Fibroblast of skin of right quadriceps (primary cell): ENCODE measurements at places on chromosomes 2 and 18.

DNA sequence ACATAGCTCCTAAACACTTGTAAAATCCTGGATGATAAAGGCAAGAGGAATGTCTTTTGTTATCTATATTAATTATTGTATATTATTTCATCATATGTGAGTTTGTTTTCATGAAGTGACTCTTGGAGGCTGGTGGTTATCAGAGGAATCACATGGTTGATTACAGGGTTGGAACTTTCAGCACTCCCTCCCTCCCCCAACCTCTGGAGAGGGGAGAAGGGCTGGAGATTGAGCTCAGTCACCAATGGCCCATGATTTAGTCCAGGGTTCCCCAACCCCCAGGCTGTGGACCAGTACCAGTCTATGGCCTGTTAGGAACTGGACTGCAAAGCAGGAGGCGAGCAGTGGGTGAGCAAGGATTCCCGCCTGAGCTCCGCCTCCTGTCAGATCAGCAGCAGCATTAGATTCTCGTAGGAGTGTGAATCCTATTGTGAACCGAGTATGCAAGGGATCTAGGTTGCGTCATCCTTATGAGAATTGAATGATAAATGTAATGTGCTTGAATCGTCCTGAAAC lies 37.7 kb downstream of the FBXO48 start:
- no peak for DNase-seq

GRCh38 chr2:234701841-234702240 lies 205.0 kb upstream of the ARL4C start:
- DNase-seq: no peak

DNA sequence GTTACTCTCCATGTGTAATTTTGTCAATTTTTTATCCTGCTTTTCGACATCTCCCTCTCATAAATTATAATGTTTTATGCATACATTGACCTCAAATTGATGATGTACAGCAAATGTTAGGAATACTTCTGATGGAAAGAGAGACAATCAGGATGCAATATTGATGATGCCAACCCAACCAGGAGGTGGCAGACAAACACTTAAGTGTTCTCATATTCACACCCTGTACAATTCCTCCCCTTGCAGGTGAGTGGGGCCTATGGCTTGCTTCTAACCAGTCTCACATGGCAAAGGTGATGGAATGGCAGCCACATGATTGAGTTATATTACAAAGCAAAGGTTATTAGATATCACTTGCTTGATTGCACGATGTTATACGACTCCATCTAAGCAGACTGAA lies 594.3 kb upstream of the REG3G start:
- no peak for DNase-seq

GRCh38 chr2:142325870-142326269 lies 195.1 kb upstream of the LRP1B start:
- DNase-seq: no peak

DNA sequence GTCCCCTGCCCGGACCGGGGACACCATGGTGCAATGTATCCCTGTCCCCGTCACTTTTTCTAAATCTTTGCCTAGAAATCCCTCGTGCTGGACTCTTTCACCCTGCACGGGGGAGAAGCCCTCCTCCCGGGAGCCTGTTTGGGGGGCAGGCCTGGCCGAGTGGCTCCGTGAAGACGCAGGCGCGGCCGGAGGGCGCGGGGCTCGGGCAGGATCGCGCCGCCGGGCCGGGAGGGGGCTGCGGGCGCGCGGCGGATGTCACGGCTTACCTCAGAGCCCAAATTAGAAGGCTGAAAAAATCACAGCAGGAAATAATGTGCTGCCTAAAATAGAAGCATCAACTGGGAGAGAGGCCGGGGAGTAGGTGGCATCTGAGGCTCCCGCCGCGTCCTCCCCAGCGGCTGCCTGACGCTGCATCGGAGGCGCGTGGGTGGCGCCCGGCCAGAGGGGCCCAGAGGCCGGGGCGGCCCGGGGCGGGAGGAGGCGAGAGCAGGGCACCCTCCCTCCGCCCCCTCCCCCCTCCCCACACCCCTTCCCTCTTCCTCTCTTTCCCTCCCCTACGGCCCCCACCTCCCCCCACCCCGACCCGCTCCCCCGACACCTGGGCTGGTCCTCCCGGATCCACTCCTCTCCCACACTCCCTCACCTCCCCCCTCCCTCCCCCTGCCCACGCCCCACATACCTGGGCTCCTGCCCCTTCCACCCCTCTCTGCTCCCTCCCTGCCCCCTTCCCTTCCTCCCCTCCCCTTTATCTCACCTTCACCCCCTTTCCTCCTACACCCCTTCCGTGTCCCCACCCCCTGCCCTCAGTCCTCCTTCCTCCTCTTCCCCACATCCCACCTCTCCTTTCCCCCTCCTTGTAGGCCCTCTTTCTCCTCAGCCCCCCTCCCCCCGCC lies 51.9 kb downstream of the SLC4A1AP start:
- DNase-seq: peak; percentile 82

GRCh38 chr2:211270257-211270656 lies 713.9 kb downstream of the CPS1 start:
- no peak for DNase-seq

DNA sequence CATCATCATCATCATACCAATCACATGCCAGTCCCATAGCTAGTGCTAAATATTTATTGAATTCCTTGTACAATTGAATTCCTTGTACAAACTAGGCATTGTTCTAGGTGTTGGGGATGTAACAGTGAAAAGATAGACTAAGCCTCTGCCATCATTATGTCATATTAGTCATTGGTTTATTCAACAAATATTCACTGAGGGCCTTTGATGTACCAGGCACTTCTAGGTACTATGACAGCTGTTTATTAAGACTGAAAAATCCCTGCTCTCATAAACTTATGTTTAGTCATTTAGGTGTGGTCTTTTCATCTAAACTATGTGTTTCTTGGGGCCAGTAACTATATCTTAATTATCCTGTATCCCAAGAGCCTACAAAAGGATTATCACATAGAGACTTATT lies 412.3 kb upstream of the ETAA1 start:
- DNase-seq: no peak

GRCh38 chr2:240911641-240912265 lies 5.6 kb downstream of the CROCC2 start:
- no peak for DNase-seq

DNA sequence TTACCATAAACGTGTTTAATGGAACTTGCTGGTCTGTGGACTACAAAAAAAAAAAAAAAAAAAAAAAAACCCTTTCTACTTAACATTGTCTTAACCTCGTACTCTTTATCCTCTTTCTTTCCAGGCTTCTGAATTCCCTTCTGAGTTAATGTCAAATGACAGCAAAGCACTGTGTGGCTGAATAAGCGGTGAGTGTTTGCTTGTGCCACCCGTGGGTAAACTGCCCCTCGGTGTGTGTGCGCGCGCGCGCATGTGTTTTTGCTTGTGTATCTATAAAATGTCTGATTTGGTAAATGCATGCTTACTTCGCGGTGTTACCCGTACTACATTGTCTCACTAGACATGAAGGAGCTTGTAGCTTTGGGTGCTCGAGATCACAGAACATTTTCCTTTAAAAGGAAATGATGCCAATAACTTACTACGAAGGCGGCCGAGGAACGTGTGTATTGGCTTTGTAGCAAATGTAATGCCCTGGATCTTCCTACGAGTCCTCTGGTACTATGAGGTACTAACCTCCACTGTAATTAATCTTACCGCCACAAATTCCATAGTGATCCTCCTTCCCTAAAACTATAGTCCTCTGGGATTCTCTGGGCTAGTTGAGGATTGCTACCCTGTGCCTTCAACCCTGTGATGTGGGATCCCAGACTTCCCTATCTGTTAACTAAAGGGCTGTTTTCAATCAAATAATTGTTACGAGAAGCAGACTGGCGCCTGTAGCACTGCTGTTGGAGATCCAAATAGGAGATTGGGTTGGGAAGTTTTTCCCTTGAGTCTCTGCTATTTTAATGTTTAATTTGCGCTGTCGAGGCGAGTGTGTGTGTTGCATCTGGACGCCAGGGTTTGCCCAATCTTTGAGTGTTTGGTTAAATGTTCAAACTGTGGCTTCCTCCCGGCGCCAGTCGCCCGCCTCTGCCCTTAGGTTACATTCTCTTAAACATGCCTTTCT lies 1.1 kb downstream of the ID2 start:
- DNase-seq: peak; percentile 70

GRCh38 chr2:99651930-99652670 lies 162.3 kb upstream of the REV1 start:
- peak; percentile 82 for DNase-seq

GRCh38 chr2:169363560-169364150 lies 1.3 kb upstream of the LRP2 start:
- no peak for DNase-seq

GRCh38 chr2:85655961-85656417 lies 12.0 kb downstream of the SFTPB start:
- DNase-seq: peak; percentile 78

DNA sequence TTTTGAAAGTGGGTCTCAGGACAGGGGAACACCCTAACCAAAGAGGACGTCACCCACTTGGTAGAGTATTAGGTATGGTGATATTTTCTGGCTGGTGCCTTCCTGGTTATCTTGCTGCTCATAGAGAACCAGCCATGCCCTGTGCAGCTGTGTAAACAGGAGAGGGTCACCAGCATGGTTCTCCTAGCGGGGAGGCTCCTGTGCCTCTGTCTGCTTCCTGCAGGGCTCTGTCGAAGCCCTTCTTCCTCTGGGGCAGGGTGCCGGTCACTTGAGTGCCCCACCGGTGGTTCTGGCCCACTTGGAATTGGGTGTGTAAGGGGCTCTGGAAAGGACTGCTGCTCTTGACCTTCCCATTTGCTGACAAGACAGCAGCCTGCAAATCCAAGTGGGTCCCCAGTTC lies 131.6 kb upstream of the MSH6 start:
- no peak for DNase-seq

DNA sequence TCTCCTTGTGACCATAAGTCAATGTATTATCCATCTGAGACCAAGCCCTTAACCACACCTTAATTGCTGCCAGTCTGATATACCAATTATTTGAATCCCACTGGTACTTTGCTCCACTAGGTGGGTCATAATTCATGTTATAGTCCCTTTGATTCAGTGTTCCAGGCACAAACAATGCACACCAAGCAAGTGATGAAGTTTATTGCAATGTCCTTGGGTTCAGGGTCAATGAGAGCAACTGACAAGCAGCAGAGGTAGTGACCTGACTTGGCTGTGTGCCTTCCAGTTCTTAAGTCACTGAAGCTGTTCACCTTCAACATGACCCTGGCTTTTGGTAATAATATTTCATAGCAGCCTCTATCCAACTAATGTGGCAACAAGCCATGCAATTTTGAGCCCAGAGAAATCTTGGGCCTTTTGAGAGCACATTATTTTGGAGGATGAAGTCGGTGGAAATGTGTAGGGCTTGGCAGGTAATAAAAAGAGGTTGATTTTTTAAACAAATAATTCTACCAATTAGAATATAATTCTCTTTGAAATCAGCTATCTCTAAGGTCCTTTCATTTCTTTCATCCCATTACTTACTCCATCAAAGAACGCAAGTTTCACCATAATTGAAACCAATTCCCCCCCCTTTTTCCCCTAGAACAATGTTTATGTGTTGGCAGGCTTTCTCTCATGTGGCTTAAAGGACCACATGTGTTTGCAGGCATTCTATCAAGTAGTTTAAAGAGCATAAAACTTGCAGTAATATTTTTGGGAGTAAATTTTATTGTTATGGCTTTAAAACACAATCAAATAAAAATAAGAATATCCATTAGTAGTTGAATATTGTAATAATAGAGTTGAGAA lies 3.1 kb upstream of the CPO start:
- no peak for DNase-seq

DNA sequence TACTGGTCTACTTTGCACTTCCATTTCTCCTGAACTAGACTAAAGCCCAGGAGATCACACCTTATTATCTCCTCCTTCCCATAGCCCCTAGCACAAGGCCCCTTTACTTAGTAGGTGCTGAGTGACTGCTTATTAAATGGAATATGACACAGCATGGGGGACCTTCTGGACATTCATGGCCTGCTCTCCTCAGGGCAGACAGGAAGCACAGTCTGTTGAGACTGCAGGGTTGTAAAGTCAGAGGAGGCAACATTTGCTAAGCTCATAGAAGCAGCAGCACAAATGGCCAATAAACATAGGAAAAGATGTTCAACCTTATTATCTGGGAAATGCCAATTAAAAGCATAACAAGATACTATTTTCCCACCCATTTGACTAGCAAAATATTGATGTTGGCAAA lies 75.3 kb downstream of the DNMT3A start:
- DNase-seq: no peak

- no peak for DNase-seq
Measured at GRCh38 chr18:25608091-25608490, 256.1 kb upstream of the ZNF521 start.

GRCh38 chr2:33411765-33412164 lies 64.7 kb upstream of the RASGRP3 start:
- peak; percentile 28 for DNase-seq

DNA sequence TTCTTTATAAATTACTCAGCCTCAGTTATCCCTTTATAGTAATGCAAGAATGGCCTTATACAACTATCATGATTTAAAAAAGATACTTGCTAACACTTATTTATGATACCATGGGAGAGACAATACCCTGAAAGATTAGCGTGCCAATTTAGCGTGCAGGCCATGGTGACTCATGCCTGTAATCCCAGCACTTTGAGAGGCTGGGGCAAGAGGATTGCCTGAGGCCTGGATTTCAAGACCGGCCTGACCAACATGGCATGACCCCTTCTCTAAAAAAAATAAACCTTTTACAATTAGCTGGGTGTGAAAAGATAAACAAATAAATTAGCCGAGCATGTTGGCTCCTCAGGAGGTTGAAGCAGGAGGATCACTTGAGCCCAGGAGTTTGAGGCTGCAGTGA lies 493.4 kb upstream of the FSIP2 start:
- DNase-seq: no peak
